Fibroblast of skin of left biceps (primary cell): ENCODE measurements at places on chromosomes 12 and 14.

DNA sequence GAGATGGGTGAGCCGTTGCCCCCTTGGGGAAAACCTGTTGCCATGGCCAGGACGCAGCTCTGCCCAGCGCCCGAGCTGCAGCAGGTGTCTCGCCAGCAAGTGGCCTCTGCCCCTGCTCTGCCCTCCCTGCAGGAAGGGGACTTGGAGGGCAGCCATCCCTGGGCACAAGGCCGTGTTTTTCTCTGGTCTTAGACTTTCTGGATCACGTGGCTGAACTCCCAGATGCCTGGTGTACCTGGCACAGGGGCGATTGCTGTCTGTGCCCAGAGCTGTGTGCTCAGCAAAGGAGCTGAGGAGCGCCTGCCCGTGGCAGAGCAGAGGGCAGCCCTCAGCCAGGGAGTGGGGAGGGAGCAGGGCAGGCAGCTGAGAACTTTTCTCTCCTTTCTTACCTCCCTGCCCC, 38.0 kb downstream of the TMEM63C start:
- no peak for DNase-seq

- DNase-seq, result no peak
Observed at GRCh38 chr12:50086148-50086547, 1.0 kb downstream of the SMARCD1 start.

- no peak for DNase-seq
Observed at GRCh38 chr12:2287589-2287988, 234.8 kb downstream of the CACNA1C start.

GRCh38 chr12:24937553-24938244, 11.2 kb downstream of the BCAT1 start:
- no peak for DNase-seq
